Skin of body (tissue), 3 donors: ENCODE measurements at places on chromosomes 7 and 10. TPM values are rescaled to one million over a fixed set of nuclear protein-coding genes. Genes with fewer than 3 reads are reported as not detected.

GRCh38 chr10:121822180-121822579 lies 105.7 kb downstream of the ATE1 start:
- no peak for DNase-seq

DNA sequence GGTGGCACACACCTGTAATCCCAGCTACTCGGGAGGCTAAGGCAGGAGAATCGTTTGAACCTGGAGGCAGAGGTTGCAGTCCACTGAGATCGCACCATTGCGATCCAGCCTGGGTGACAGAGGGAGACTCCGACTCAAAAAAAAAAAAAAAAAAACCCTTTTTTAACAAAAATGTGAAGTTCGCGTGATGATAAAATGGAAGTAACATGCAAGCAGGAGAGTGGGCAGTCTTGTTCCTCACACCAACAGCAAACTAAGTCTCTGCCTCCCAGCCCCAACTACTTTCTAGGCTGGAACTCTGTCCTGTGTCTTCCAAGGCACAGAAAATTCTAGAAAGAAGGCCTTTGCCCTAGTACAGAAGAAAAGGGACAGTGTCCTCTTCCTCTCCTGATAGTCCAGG lies 11.3 kb downstream of the PIK3AP1 start:
- no peak for DNase-seq

DNA sequence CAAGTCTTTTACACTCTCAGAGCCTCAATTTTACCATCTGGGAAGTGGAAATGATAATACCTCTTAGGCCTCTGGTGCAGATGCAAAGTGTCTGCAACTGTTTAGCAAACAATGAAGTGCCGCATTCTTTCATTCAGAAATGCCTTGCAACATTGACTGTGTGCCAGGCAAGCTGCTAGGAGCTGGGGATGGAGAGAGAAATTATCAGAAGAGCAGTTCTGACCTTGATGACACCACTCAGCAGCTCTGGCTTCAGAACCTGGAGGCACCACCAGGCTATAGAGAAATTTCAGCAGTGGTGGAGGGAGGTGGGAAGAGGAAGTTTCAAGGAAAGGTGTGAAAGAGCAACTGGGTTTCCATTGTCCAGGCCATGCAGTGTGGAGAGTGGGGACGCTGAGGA lies 78.1 kb upstream of the HABP2 start:
- peak; percentile 62 for DNase-seq

- no peak for DNase-seq
Observed at GRCh38 chr7:253581-254336, 36.2 kb upstream of the FOXL3 start.

DNA sequence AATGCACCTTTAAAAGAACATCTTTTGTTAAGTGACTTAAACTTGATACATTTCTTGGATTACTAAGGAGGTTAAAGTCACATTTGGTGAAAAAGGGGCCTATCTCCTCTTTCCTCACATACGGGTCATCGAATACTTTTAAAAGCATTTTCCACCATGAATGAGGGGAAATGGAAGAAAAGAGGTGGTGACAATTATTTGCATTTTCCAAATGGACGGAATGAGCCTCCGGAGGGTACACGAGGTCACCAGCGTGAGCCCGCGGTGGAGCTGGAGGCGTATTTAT lies 1.0 kb upstream of the BMPR1A start:
- DNase-seq = peak; percentile 56

DNA sequence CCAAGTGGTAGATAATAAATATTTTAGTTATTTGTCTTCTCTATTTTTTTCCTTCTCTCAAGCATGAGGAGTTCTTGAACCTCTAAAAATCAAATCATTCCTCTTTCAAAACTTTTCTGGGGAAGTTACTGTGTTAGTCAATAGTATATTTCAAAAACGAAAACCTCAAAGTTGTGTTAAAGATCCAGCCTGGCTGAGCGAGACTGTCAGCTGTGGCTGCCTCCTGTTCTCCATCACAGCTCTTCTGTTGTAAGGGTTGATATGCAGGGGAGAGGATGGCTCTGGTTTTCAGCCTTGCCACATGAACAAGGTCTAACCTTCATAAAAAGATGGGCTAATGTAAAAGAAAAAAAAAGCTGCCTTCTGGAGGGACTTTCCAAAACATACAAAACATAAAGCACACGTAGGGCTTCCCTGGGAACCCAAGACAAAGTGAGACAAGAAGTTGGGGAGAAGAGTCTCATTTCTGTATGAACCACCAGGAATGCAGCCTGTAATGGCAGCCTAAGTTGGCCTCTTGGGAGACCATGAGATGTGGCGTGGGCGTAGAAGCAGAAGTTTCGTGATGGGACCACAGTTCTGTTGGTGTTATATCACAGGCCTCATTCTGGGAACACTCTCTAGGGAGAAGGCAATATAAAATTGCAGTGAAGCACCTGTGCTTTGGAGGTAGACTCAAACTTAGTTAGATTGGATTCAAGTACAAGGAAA lies 77.9 kb upstream of the FHIP2A start:
- no peak for DNase-seq

INTS1 gene
- 21.1 TPM for total RNA-seq

CDHR1 gene
- total RNA-seq = 1.7 TPM

OGDHL gene
- 0.89 TPM for total RNA-seq
